CD4-positive, alpha-beta T cell treated with Interleukin-4 for 1 hour (primary cell): ENCODE measurements at places on chromosomes 13 and 19.

- no peak for DNase-seq
Measured at GRCh38 chr19:34734537-34735103, 577 bp downstream of the ZNF181 start.

GRCh38 chr19:3068071-3068470 lies 5.8 kb upstream of the TLE5 start:
- DNase-seq, result no peak

GRCh38 chr19:10587022-10587838 lies at the start of gene AP1M2:
TSS of gene AP1M2 (minus strand) at chr19:10587312. CDS start at chr19:10587231, 81 bp downstream.
- DNase-seq, result no peak

- DNase-seq, result no peak
Measured at GRCh38 chr13:74931698-74932433, 550.1 kb downstream of the TBC1D4 start.
